ENCODE measurements at places on chromosomes 1 and 21.
A peak's percentile ranks its signal among the peaks of the same experiment; 100 is the strongest.

GRCh38 chr1:25068829-25069228, 138.8 kb upstream of the RUNX3 start:
- DNase-seq: no peak

DNA sequence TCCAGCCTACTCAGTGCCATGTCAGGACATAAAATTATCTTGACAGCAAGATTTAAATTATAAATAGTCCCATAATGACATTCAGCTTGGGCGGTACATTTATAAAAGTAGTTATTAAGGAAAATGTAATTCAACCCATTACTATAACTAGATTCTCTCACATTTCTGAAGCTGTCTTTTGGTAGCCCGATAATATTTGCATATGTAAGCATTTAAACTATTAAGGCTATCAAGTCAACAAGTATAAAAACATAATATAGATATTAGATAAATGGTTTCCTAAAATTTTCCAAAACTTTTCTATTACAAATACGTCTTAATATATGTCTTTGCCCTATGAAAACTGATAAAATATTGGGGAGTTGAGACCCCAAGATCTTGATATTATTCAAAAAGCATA, 21.6 kb upstream of the GPR52 start:
- DNase-seq: no peak

GRCh38 chr1:218454700-218455282, 109.7 kb downstream of the TGFB2 start:
- no peak for DNase-seq

DNA sequence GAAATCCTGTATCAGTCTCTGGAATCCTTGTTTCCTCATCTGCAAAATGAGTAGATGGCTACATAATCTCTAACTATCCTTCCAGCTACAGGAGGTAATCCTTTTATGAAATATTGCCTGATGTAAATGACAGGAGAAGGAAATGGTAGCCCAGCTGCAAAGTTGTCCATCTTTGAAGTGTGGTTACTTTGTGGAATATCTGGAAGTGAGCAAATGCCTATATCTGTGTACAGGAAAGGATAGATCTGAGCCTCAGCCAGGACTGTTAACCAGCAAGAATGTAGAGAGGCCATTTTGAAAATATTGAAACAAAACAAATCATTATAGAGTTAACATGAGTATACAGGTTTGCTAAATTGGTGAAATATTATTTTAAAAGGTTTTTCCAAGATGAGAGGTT, 74.8 kb upstream of the BMP8A start:
- DNase-seq: no peak

GRCh38 chr1:226223157-226223785, at the start of gene MIXL1:
Gene MIXL1, plus strand, starts transcription at chr1:226223664. Its CDS starts 18 bp downstream, at chr1:226223682.
- no peak for DNase-seq

DNA sequence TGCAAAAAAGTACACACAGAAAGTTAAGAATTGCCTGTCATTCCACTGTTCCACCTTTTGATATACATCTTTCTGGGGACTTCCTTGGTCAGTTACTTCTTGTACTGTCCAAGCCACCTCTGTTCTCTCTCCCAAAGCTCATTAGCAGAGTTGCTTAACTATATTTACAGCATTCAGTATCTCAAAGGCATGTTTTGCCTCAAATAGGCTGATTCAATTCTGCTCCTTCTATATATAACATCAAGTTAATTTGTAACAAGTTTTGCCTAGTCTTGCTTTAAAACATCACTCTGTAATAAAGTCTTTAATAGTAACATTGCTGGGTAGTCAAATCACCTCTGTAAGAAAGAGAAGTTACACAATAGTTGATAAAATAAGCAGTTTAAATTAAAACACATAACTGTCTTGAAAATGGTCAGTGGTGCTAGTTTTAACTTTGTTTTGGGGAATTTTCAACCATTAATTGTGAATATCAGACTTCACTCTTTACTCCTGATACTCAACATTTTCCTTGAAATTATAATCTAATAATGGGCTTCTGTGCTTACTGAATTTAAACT, 35.7 kb downstream of the EDARADD start:
- DNase-seq: no peak

DNA sequence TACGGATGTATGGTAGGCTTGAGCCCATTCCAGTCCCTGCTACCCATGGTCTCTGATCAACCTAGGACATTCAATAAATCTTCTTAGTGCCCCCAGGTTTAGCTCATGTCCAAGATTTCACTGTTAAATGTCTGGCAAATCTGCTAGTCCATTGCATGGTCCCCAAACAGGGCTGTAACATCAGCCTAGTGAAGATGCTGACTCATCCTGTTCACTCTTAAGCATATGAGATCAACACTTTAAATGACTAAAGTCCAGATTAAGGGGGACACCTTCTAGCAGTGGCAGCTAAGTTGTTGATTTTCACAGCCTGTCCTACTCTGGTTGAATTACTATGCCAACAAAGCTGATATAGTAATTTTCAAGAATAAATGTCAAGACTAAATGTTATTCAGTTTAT, 46.5 kb upstream of the NUF2 start:
- no peak for DNase-seq

DNA sequence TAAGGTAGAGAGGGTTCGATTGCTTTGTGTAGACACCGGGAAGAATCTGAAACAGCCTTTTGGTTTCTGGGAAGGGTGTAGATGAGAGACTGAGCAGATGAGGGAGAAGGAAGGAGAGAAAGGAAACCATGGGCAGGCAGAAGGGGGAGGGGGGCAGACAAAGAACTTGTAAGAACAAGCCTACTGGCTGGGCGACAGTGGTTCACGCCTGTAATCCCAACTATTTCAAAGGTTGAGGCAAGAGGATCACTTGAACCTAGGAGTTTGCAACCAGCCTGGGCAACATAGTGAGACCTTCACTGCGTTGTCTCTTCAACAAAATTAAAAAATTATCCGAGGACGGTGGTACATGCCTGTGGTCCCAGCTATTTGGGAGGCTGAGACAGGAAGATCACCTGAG, 106.2 kb downstream of the TM2D1 start:
- no peak for DNase-seq

DNA sequence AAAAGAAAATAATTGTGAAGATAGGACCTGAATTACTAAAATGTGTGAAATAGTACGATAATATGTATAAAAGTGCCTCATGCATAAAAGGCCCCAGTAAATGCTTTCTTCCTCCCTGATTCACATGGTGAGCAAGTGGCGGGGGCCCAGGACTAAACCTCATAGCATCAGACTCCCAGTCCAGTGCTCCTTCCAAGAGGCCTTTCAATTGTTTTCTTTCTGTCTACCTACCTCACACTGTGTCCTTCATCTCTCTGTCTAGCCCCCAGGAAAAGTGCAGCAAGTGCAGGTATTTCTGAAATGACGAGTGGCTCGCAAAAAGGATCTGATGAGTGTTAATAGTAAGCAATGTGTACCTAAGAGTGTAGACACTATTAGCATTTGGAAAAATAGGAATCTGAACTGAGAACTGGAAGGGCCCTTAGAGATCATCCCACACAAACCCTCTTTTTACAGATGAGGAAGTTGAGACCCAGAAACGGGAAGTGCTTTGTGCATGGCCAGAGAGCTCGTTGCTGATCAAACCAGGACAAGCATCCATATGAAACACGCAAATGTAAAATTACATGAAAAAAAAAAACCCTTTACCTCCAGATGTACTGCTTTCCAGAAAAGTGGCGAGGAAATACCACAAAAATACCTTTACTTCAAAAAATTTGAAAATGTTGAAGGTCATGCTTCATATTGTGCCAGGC, 118.2 kb upstream of the HOOK1 start:
- DNase-seq: no peak

DNA sequence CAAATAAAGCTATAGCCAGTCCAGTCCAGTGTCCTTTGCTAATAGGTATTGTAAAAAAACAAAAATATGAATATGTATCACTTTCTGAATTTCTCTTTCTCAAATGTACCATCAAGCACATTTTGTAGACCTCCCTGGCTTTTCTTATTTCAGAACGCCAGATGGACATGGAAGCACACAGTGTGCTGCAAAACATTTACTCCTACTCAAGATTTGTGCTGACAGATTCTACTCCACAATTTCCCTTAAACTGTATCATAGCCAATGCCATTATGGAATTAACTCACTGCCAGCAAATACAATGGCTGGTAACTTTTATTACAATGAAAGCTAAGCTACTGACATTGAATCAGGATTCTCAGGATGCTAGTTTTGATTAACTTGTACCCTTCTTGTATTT, 30.8 kb upstream of the PLPPR4 start:
- no peak for DNase-seq

GRCh38 chr1:2494323-2494693, 18.2 kb downstream of the PLCH2 start:
- peak; percentile 97 for DNase-seq

DNA sequence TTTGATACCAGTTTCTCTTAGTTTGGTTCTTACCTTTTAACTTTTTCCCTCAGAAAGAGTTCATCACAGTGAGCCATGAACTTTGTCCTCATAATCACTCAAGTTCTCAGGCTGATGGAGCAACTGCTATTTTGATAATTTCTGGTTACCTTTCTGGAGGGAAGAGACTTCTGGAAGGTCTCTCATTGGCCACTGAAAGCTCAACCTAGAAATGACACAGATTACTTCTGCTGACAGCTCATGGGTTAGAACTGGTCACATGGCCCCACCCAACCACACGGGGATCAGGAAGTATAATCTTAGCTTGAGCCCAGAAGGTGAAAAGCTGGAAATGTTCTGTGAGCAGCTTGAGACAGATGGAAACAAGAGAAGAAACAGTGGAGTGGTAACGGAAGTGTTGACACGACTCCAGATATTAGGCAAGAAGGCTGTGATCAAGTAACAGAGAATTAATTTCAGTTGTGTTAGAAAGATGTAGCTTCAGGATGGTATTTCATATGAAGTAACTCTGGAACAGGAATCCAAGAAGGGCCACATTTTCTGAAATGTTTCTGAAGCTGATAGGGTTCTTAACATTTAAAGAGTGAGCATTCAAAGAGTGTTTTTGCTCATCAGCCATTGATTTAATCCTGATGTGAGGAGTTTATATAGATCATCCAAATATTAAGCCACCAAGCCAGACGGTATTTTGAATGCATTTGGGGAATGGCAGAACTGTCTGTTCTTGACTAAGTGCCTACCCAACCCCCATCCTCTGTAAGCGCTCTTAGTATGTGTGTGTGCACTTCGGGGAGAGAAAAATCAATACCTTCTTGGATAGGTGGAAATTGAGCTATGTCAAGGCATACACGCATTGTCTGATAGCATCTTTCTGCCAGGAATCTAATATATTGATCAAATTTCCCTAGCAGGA, 21.9 kb upstream of the XPR1 start:
- DNase-seq: no peak

Measured in mammary epithelial cell (primary cell).